Stimulated activated CD8-positive, alpha-beta memory T cell treated with anti-CD3 and anti-CD28 coated beads, Interleukin-4, amount 100 ng/mL, for 1 hour (primary cell): ENCODE measurements at places on chromosomes 11 and 22.

- DNase-seq: no peak
These were observed 204.4 kb upstream of the SORL1-AS1 start for GRCh38 chr11:121657146-121657545.

DNA sequence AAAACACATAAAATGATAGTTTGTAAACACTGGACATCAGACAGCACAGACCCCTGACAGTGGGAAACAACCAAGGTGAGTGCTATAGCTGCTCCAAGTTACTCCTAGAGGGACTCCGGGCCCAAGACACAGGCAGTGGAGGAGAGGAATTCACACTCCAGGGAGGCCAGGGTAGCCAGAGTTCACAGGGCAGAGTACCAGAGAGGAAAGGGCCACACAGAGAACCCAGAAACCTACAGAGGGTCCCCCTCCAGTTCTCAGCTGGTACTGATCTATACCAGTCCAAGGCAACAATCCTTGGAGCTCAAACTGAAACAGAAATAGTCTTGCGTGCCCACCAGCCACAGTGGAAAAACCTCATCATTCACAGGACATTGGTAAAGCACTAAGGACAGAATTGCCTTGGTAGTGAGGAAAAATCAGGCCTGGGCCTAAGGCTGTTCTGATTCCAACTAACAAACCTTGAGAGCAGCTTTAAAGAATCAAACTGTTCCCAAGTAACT lies 7.6 kb downstream of the VPS37C start:
- DNase-seq: no peak

- DNase-seq: no peak
These were observed 1.5 kb upstream of the SLC7A4 start for GRCh38 chr22:21033895-21034294.

GRCh38 chr22:30186510-30186909 lies 60.0 kb downstream of the LIF start:
- no peak for DNase-seq

- DNase-seq: no peak
These were observed 43.4 kb downstream of the PAX6 start for GRCh38 chr11:31767685-31768084.

- no peak for DNase-seq
These were observed 14.7 kb downstream of the CADM1 start for GRCh38 chr11:115489466-115489865.

DNA sequence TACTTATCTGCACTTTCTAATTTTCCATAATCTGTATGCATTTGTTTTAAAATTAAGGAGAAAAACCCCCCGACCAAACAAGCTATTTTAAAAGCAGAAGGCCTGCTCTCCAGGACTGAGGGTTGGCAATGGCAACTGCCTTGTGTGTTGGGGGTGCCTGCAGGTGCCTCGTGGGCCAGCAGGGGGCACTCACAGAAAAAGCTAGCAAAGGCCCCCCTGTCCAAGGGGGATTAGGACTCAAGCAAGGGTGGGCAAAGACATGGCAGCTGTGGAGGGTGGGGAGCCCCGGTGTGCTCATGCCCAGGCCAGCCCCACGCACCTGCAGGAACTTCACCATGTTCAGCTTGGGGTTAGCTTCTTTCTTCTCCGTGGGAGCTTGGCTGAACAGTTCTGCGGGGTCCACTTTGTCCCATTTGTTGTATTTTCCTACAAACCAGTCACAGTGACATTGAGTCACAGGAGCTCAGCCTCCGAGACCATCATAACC lies 10.3 kb downstream of the TOP3B start:
- no peak for DNase-seq

GRCh38 chr22:34476762-34477161 lies 556.5 kb upstream of the LARGE1 start:
- no peak for DNase-seq

GRCh38 chr22:40960145-40960544 lies 9.0 kb downstream of the RBX1 start:
- no peak for DNase-seq

GRCh38 chr11:1153951-1154493 lies 3.7 kb upstream of the MUC5AC start:
- no peak for DNase-seq

DNA sequence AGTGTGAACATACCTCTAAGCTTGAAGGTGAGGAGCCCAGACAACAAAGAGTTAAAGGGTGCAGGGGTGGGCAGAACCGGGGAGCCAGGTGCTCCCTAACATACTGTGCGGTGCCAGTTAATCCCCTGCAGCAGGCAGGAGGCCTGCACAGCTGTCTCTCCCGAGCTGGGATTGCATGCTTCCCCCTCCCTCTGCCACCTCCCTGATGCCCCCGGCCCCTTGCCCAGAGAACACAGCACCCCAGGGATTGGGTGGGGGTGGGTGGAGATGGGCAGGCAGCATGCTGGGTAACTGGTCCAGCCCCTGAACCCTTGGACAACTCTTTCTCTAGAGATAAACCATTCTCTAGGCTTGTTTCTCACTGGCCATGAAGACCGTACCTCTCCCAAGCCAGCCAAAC lies 67.7 kb upstream of the MYOD1 start:
- no peak for DNase-seq

DNA sequence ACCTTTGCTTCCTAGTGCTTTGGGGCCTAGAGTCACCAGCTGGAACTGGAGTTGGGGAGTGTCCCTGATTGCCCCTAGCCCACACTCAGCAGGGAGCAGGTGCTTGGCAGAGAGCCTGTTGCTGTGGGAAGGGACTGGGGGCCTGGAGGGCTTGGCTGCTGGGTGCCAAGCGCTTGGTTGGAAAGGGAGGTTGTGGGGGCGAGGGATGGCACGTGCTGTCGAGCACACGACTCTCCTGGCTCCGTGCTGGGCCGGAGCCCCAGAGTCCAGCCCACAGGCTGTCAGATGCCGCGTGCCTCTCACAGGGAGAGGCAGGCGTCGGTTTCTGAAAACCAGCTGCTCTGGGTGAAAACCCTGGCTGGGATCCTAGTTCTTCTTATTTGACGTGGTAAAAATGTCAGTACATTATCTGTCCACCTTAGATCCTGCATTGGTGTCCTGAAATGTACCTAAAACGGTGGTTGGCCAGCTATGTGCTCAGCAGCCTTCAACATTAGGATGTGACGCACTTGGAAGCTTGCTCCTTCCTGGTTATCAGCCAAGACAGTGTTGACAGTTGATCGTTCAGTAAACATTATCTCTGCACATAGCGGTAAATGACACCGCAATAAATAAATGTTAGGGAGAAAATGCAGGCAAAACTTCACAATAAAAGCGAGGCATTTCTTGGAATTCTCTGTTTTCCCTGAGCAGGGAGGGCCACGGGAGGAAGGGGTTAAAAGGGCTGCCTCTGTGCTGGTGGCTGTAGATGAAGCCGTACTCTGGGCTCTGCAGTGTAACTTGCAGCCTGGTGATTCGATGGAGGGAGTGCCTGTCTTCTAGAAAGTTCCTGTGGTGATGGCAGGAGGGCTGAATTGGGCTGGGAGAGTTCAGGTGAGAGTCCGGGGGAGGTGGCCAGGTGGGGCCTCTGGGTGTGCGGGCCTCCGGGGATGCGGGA lies 29.2 kb downstream of the GRAMD4 start:
- no peak for DNase-seq

- DNase-seq: no peak
These were observed 3.0 kb downstream of the ADAMTS15 start for GRCh38 chr11:130451231-130452019.

- peak; percentile 23 for DNase-seq
These were observed 89.9 kb upstream of the APOA1 start for GRCh38 chr11:116927163-116927974.

GRCh38 chr11:72773291-72773690 lies 20.6 kb downstream of the STARD10 start:
- no peak for DNase-seq

GRCh38 chr11:12232817-12233601 lies 122.6 kb downstream of the MICAL2 start:
- no peak for DNase-seq
